ENCODE measurements at places on chromosomes 11 and 22.

DNA sequence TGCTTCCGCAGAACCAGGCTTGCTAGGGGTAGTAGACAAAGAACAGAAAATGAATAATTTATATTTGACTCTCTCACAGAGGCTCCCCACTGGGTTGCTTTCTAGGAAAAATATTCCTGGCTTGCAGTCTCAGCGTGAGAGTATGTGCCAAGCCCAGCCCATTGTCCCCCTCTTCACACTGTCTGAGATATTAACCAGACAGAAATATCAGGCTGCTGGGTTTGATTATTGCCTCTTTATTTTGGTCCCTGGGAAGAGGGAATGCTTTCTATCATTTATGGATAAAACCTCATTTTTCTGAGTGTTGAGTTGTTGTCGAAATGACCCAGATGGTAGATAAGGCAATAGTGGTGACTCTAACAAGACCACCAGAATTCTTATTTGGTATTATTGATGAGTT, 367.9 kb downstream of the METTL15 start:
- DNase-seq: no peak

- DNase-seq: no peak
Measured at GRCh38 chr11:117888139-117888566, 11.7 kb upstream of the FXYD6 start.

DNA sequence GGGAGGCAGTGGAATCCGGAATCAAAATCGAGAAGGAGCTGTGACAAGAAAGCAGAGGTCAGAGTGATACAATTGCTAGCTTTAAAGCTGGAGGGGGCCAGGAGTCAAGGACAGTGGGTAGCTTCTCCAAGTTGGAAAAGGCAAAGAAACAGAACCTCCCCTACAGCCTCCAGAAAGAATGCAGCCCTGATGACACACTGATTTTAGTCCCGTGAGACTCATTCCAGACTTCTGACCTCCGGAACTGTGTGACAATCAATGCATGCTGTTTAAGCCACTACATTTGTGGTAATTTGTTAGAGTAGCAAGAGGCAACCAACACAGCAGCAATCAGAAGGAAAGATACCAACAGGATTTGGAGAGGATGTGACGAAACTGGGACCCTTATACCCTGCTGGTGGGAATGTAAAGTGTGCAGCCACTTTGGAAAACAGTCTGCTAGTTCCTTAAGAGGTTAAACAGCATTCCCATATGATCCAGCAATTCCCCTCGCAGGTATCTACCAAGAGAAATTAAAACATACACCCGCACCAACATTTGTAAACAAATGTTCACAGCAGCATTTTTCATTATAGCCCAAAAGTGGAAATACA, 66.7 kb downstream of the DSCAML1 start:
- no peak for DNase-seq

GRCh38 chr11:102286292-102286691, 31.0 kb upstream of the BIRC3 start:
- DNase-seq: no peak

- no peak for DNase-seq
Measured at GRCh38 chr11:2674658-2675131, 25.1 kb downstream of the KCNQ1OT1 start.
